Esophagus squamous epithelium (tissue), 5 donors: ENCODE measurements at places on chromosomes 12 and 14.
A peak's percentile ranks its signal among the peaks of the same experiment; 100 is the strongest.

DNA sequence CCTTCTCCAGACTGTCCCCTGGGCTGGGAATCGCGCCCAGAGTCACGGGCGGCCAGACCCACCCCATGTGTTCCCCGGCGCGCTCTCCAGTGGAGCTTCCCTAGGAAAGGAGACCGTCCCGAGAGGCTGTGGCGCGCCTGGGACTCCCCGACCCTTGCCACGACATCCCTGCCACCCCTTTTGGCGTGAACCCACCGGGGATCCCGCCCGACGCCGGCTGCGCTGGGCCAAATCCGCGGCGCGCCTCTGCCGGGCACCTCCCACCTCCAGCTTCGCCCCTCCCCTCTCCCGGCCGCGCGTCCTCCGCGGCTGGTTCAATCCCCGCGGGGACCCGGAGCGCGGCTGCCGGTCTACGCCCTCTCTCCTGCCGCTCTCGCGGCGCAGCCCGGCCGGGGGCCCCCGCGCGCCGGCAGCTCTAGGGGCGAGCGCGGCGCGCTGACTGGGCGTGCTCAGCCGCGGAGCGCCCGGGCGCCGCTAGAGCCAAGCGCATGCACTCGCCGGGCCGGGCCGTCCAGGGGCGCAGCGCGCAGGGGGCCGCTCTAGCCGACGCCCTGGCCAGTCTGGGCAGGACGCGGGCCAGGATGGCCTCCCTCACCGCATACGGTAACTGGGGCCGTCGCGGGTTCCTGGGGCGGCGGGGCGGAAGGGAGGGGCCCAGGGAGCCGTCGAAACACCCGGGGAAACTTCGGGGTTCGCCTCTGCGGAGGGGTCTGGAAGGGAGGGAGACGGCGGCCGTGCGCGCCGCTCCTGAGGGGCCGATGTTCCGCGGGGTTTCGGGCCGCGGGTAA lies 77.4 kb upstream of the ANO4 start:
- H3K36me3 ChIP-seq = no peaks in the 10 kb centered on the region
- no peaks in the 10 kb centered on the region for H3K27me3 ChIP-seq
- peaks cover 14% of the 10 kb centered on the region for H3K4me1 ChIP-seq
- H3K27ac ChIP-seq = no peak overlapping the region

GRCh38 chr14:42944284-42944683 lies 1337.6 kb downstream of the LRFN5 start:
- no peaks in the 10 kb centered on the region for H3K36me3 ChIP-seq
- H3K27me3 ChIP-seq = no peaks in the 10 kb centered on the region
- H3K4me1 ChIP-seq = no peaks in the 10 kb centered on the region
- no peak overlapping the region for H3K27ac ChIP-seq
- H3K4me3 ChIP-seq = no peak overlapping the region

- H3K27ac ChIP-seq = peak overlapping the region; percentile 73
- no peak for DNase-seq
- H3K36me3 ChIP-seq = no peaks in the 10 kb centered on the region
- no peaks in the 10 kb centered on the region for H3K27me3 ChIP-seq
- peaks cover 18% of the 10 kb centered on the region for H3K4me1 ChIP-seq
Measured at GRCh38 chr12:110270125-110270962, 10.7 kb upstream of the ATP2A2 start.

DNA sequence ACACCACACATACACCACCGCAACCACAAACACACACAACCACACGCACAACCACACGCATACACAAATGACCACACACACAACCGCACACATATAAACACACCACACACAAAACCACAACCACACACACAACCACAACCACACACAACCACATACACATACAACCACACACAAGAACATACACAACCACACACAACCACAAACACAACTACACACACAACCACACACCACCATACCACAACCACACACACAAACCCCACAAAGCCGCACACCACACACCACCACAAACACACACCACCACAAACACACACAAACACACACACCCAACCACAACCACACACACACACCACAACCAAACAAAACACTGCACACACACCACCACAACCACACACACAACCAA lies 107.5 kb upstream of the FZD10 start:
- no peaks in the 10 kb centered on the region for H3K4me1 ChIP-seq
- H3K4me3 ChIP-seq = no peak overlapping the region
- no peak for DNase-seq
- no peak overlapping the region for H3K27ac ChIP-seq
- no peaks in the 10 kb centered on the region for H3K27me3 ChIP-seq
- no peaks in the 10 kb centered on the region for H3K36me3 ChIP-seq

- no peak overlapping the region for H3K4me3 ChIP-seq
- no peaks in the 10 kb centered on the region for H3K36me3 ChIP-seq
- peaks cover 35% of the 10 kb centered on the region for H3K4me1 ChIP-seq
- no peaks in the 10 kb centered on the region for H3K27me3 ChIP-seq
- DNase-seq = no peak
- H3K27ac ChIP-seq = no peak overlapping the region
Measured at GRCh38 chr12:9773216-9773877, 12.6 kb upstream of the CD69 start.

DNA sequence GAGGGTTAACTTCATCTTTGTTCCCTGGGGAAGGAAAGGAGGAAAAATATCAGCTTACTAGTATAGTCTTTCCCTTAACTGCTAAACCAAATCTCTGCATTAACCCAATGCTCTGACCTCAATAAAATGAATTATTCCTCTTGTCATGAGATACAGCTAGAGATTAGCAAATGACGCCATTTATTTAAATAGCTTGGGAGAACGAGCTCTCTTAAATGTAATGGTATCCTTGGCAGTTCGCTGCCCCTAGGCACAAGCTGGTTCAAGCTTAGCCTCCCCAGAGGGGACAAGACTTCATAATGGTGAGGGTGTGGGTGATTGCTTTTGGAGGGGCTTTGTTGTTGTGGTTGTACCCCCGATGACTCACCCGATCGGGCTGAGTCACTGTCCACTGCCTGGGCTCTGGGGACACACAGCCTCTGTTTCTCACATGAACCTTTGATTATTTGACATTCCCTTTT lies 19.6 kb downstream of the FNTB start:
- DNase-seq = no peak
- no peaks in the 10 kb centered on the region for H3K27me3 ChIP-seq
- peak overlapping the region; percentile 68 for H3K27ac ChIP-seq
- H3K36me3 ChIP-seq = peaks cover 57% of the 10 kb centered on the region
- no peaks in the 10 kb centered on the region for H3K4me1 ChIP-seq

DNA sequence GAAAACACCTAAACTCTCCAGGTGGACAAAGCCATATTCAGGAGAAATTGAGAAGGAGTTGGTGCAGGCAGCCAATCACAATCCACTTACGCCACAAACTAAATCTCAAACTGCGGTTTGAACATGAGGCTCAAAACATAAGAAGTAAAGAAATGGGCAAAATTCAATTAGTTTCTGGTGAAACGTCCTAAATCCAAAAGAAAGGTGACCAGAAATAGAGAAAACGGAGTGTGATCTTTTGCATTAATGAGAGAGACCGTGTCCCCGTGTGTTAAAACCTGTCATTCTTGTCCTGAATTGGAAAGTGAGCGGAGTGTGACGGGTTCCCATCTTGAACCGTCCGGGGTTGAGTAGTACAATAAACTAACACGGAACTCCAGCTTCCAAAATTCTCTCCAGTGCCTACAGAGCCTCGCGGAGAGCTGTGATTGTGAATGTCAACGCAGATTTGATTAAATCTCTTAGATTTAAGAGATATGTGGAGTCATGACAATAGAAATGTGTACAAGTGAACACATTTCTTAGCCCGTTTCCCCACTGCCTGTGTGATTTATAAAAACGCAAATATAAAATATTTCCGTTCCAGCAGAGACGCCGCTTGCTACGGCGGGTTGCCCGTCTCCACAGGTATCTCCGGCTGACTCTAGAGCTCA lies 595 bp upstream of the METAP2 start:
- H3K27ac ChIP-seq = peak overlapping the region; percentile 96
- H3K27me3 ChIP-seq = no peaks in the 10 kb centered on the region
- H3K4me1 ChIP-seq = peaks cover 11% of the 10 kb centered on the region
- peak overlapping the region; percentile 68 for H3K4me3 ChIP-seq
- H3K36me3 ChIP-seq = no peaks in the 10 kb centered on the region
- DNase-seq = no peak

GRCh38 chr14:75877884-75878283 lies 103.9 kb downstream of the TGFB3 start:
- no peaks in the 10 kb centered on the region for H3K4me1 ChIP-seq
- H3K36me3 ChIP-seq = no peaks in the 10 kb centered on the region
- H3K27ac ChIP-seq = no peak overlapping the region
- H3K4me3 ChIP-seq = no peak overlapping the region

- DNase-seq = no peak
- H3K27me3 ChIP-seq = no peaks in the 10 kb centered on the region
- no peaks in the 10 kb centered on the region for H3K36me3 ChIP-seq
- peaks cover 29% of the 10 kb centered on the region for H3K4me1 ChIP-seq
- H3K4me3 ChIP-seq = no peak overlapping the region
- no peak overlapping the region for H3K27ac ChIP-seq
Measured at GRCh38 chr14:50389668-50390441, 6.8 kb downstream of the CDKL1 start.

DNA sequence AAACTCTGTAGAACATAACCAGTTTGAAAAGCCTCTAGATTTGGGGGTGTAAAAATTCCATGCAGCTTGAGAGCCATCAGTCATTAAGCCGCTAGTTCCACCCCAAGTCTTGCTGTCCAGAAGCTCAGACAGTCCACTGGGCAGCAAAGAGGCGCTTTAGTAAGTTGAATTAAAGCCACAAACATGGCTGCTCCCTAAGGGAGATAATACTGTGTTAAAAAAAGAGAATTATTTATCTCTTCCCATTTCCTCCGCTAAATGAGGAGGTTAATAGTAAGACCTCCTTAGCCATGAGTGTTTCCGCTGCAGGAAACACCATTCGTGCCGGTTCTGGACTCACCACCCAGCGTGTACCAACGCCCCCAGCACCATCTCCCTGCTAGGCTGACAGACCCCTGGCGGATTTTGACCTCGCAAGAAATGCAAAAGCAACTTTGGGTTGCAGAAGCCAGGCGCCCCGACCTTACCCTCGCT lies 536 bp downstream of the TM7SF3 start:
- no peak for DNase-seq
- H3K4me3 ChIP-seq = peak overlapping the region; percentile 84
- H3K36me3 ChIP-seq = no peaks in the 10 kb centered on the region
- no peaks in the 10 kb centered on the region for H3K27me3 ChIP-seq

GRCh38 chr12:116408489-116409250 lies 131.2 kb upstream of the MED13L start:
- no peaks in the 10 kb centered on the region for H3K36me3 ChIP-seq
- H3K27ac ChIP-seq = no peak overlapping the region
- peaks cover 3% of the 10 kb centered on the region for H3K4me1 ChIP-seq
- H3K27me3 ChIP-seq = no peaks in the 10 kb centered on the region
- no peak for DNase-seq
- no peak overlapping the region for H3K4me3 ChIP-seq

- H3K4me1 ChIP-seq = no peaks in the 10 kb centered on the region
- H3K27ac ChIP-seq = no peak overlapping the region
- DNase-seq = no peak
Measured at GRCh38 chr14:77682158-77682553, 25.7 kb downstream of the ALKBH1 start.

DNA sequence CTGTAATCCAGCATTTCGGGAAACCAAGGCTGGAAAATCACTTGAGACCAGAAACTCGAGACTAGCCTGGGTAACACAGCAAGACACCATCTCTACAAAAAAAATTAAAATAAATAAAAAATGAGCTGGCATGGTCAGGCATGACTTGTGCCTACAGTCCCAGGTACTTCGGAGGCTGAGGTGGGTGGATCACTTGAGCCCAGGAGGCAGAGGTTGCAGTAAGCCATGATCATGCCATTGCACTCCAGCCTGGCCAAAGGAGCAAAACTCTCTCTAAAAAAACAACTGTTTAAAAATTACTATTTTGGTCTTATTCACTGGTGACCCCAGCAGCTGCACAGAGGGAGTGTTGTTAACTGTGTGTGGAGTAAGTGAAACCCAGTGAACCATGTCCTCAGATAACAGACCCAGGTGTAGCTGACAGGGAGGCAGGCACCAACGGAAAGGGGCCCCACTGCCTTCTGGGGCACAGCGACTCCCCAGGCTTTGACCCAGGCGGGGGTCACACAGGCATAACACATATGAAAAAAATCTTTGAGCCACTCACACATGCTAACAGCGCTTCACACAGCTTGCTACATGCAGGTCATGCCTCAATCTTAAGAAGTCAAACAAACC lies 12.1 kb downstream of the DDX54 start:
- H3K4me3 ChIP-seq = no peak overlapping the region
- no peak for DNase-seq
- no peak overlapping the region for H3K27ac ChIP-seq

GRCh38 chr14:102544046-102544746 lies 34.6 kb upstream of the ANKRD9 start:
- H3K36me3 ChIP-seq = no peaks in the 10 kb centered on the region
- DNase-seq = no peak
- H3K27me3 ChIP-seq = peaks cover 6% of the 10 kb centered on the region

DNA sequence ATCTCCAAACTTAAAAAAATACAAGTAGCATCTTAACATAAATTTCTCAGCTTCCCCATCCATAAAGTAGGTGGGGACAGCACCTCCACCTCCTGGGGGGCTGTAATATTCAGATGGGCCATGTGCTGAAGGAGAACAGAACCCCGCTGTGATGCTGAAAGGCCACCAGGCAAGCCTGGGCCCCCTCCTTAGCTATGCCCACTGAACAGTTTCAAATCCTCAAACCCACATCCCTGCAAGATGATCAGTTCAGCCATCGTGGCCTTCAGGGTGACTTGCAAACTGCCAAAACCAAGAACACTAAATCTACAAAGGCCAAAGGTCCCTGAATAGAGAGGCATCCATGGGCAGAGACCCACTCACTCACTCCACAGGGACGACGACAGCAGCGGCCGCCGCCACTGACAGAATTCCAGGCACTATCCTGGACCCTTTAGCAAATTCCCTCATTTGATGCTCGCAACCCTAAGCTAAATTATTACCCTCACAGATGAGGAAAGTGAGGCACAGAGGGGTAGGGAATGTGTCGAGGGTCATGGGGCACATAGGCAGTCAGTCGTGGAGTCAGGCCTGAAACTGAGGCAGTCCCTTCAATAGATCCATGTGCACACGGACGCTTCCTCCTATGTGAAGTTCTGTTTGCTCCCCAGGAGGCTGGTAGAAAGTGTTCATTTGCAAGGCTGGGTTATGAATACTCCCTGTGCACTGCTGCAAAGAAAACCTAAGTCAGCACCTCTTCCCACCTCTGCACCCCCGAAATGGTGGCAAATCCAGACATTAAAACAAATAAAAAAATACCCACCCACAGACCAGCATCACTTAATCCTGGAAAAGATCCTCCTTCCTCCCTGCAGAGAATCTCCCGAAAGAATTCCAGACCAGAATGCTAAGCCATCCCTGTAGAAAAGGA lies 5.9 kb downstream of the ITPK1 start:
- peaks cover 76% of the 10 kb centered on the region for H3K4me1 ChIP-seq
- H3K27me3 ChIP-seq = no peaks in the 10 kb centered on the region
- no peak overlapping the region for H3K27ac ChIP-seq
- DNase-seq = no peak
- H3K36me3 ChIP-seq = no peaks in the 10 kb centered on the region
- no peak overlapping the region for H3K4me3 ChIP-seq
